ENCODE measurements at places on chromosomes 3 and 15.

GRCh38 chr3:17631609-17632008 is 110.8 kb downstream of the TBC1D5 start:
- no peak for DNase-seq

DNA sequence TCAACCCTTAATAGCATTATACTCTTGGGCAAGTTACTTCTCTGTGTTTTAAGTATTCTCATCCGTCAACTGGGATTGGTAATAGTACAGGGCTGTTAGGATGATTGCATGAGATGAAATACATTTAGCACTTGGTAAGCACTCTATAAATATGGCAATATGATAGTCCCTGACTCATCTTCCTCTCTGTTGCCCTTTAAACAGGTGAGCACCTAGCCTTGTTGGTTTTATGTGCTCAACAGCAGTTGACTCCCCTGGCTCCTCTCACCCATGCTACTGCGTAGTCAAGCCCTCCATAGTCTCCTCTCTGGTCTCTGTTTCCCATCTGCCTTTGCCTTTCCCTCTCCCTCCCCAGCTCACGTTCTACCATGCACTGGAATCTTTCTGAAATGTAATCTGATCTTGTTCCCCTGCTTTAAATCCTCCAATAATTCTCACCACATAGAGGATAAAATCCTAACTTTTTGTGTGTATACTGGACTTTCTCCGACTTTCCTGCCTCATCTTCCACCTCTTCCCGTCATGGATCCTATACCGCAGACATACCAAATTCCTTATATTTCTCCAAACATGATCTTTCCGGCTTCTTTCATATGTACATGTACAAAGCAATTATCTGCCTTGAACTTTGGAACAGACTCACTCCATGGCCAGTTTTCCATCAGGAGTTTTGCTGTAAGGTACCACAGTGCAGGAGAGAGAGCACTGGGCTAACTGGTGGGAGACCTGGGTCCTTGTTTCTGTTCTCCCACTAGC is 42.3 kb downstream of the FSD2 start:
- no peak for DNase-seq

GRCh38 chr15:93981706-93982105 is 249.7 kb upstream of the MCTP2 start:
- DNase-seq: no peak

DNA sequence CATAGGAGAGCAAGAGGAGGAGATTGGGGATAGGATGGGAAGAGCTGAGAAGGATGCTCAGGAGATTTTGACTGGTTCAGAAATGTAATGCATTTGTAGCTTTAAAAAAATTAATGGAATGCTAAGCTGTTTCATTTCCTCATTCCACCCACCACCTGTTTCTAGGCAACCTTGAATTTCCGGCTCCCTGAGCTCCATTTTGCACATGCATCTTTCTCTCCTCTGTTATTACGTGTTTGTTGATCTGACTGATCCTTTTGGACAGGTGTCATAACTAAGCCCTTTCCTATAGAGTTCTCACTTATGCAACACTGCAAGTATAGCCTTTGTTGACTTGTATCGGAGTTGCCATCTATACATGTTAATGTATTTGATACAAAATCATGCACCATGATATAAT is 4.3 kb downstream of the TMPRSS7 start:
- DNase-seq: no peak

- DNase-seq: no peak
Observed at GRCh38 chr3:153348457-153349107, 186.6 kb downstream of the RAP2B start.

DNA sequence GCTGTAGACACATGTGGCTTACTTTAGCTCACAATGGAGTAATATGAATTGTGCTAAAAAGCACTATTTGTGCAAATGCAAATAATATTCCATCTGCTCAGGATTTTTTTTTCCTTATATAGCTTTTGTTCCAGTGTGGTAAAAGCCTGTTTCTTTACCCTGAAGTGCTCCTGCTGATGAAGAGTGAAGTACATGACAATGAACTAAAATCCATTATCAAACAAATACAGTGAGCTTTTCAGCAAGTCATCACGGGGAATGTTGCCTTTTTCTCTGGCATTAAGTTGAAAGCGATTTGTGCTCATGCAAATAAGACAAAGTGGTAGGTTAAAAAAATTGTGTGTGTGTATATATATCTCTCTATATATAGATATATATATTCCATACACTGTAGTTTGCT is 28.6 kb upstream of the CCDC39 start:
- no peak for DNase-seq

DNA sequence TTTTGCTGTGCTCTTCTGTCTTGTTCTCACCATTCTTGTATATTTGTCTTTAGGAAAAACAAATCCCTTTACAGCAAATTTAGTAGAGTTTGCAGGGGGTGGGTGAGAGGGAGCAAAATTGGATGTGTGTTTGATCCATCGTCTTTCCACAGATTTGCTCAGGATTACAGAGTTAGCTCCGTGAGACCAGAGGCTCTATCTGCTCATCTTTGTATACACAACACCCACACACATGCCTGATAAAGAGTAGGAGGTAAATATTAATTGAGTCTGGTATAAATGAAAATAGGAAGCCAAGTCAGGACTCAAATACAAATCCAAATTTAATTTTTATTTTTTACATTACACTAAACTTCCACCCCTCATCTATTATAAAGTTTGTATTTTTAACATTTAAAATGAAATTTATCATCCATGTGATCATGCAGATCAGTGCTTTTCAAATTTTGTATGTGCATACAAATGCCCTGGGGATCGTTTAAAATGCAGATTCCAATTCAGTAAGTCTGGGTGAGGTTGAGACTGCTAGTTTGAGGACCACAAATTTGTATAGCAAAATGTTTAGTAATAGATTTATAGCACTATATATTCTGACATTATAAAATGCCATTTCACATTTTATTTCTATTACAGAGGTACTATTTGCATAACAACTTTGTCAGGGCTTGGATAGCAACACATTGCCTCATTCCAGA is 326.7 kb downstream of the LSAMP start:
- DNase-seq: no peak

DNA sequence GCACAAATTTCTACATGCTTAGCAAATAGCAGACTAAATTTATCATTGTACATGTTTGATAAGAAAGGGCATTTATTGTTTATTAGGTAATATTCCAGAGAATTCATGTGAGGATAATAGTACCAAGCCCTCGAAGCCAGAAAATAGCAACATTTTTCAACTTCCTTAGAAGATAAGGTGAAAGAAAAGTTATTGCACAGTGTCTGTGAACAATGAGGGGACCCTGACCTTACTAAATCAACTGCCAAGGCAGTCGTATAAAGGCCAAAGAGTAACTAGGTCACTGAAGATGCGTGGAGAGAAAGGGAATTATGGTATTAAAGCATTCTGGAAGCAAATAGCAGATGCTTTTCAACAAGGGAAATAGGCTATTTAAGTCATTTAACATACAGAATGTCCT is 20.3 kb upstream of the ARL6 start:
- no peak for DNase-seq

GRCh38 chr15:33581032-33581431 is 270.3 kb downstream of the RYR3 start:
- DNase-seq: no peak

DNA sequence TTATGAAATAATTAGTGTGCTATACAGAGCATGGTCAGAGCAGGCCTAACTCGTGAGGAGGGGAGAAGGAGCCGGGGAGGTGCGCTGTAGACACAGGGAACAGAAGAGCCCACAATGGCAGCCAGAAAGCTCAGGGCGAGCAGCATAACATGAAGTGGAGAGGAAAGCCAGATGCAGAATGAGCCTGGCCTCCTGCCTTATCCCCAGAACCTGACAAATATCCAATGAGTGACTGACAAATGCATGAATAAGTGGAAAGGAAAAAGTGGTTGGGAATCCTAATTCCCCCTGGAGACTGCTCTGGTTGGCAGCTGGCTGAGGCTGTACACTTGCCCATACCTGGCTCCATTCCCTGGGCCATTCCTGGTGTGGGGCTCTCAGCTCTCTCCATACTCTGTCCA is 9.2 kb upstream of the MST1R start:
- DNase-seq: no peak

DNA sequence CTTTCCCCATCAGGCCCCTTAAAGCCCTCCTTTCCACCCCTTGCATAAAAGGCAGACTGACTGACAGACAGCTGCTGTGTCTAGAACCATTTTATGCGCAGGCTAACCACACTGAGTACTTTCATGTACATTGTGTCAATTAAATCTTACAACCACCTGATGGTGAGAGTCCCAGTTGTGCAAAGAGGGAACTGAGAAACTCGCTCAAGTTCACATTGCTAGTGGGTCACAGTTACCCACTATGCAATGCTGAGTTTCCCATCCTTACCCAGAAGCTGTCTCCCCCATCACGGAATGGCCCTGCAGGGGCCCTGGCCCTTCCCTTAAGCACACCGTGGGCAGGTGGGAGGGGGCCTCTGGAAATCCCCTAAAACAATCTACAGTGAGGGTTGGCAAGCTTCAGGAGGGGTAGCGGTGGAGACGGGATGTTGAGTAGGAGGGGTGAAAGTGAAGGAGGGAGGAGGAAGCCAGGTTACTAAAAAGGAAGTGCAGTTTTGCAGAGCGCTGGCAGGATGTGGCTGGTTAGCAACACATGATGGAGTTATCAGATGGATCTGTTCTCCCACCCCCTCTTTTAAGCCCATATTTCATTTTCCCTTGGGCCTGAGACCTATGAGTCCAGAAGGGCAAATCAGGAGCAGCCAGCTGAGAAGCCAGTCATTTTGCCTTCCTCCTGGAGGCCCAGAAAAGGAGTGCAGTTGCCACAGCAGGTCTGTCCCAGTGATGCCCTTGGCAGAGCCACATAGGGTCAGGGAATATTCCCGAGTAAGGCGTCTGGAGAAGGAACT is 30.0 kb downstream of the STARD5 start:
- DNase-seq: peak; percentile 55

GRCh38 chr15:56877255-56877970 is 41.0 kb upstream of the TCF12 start:
- no peak for DNase-seq

GRCh38 chr3:64196236-64196929 is 28.9 kb downstream of the PRICKLE2 start:
- DNase-seq: no peak

All from stimulated activated CD8-positive, alpha-beta memory T cell treated with anti-CD3 and anti-CD28 coated beads, Interleukin-2, amount 100 ng/mL, for 48 hours (primary cell).